Frontal cortex (tissue), 4 donors: ENCODE measurements at places on chromosomes 1 and 21. TPM values are rescaled to one million over a fixed set of nuclear protein-coding genes. Genes with fewer than 3 reads are reported as not detected.

DNA sequence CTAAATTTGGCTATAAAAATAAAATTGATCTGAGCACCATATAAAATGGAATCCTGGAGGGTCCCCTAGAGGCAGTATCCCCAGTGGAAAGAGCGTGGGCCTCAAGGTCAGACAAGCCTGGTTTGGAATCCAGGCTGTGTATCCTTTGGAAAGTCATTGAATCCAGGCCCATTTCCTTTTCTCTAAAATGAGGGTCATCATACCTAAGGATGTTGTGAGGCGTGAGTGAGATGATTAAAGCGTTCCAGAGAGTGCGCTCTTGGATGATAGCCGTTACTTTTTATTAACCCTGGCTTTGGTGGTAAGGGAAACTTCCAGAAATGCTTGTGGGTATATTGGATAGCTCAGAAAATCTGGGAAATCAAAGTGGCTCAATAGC is 683 bp upstream of the ZNF436 start:
- DNase-seq: no peak

DNA sequence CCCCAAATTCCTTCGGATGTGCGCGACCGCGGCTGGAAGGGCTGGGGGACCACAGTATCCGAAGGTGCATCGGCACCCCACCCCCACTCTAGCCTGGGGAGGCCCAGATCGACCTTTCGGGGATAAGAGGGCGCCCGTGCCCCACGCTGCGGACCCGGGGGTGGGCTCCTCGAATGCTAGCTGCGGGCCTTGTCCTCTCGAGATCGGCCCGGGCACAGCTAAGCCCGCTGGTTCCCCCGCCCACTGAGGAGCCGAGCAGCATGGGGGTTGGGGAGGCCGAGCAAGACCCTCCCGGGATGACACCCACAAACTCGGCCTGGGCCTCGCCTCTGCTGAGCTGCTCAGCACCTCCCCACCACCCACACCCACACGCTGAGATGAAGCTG is 653 bp upstream of the IFFO2 start:
- DNase-seq: no peak

GRCh38 chr1:89552471-89553081 is 27.9 kb downstream of the LRRC8B start:
- no peak for DNase-seq

- DNase-seq: no peak
Measured at GRCh38 chr1:51242546-51242945, 6.5 kb downstream of the RNF11 start.

DNA sequence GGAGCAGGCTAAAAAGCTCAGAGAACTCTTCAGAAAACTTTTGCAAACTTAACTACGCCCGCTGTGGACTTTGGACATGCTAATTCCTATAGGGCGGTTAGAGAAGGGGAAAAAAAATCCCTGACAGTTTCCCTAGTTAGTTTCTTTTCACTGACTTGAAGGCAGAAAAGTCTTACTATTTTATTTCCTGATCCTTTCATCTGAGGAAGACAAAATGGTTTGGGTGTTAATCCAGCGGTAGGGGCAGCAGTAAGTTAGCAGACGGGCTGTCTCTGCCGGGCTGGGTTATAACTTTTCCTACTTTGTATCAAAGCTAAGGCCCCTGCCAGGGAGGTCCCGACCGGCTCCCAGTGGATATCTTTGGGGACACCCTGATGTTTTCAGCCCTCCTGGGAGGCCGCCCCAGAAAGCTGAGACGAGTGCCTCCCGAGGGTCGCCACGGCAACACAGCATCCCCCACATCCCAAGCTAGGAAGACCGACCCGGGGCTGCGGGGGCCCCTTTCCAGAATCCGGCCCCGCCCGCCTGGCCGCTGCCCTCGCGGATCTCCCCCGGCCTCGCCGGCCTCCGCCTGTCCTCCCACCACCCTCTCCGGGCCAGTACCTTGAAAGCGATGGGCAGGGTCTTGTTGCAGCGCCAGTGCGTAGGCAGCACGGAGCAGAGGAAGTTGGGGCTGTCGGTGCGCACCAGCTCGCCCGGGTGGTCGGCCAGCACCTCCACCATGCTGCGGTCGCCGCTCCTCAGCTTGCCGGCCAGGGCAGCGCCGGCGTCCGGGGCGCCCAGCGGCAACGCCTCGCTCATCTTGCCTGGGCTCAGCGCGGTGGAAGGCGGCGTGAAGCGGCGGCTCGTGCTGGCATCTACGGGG is 162.6 kb downstream of the RUNX1 start:
- DNase-seq: no peak

DNA sequence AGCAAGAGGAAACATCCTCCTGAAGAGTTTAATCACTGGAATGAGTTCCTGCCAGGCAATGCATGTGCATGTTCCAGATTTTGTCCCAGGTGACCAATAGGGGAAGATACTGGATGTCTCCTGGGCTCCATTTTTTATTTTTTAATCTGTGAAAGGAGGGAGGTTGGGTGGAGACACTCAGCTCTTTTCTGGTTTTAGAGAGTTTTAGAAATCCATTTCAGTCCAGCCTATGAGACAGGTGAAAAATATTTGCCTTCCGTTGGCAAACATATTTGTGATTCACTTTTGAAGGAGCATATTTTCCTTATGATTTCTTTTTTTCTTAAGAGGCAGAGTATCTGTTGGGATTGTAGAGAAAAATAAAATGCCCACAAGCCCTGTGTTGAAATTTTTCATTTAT is 70.7 kb downstream of the ABCA4 start:
- DNase-seq: no peak

- no peak for DNase-seq
Measured at GRCh38 chr21:30306884-30307283, 13.2 kb downstream of the KRTAP26-1 start.

GRCh38 chr1:15885701-15886610 is 38.4 kb downstream of the SPEN start:
- peak; percentile 82 for DNase-seq

DNA sequence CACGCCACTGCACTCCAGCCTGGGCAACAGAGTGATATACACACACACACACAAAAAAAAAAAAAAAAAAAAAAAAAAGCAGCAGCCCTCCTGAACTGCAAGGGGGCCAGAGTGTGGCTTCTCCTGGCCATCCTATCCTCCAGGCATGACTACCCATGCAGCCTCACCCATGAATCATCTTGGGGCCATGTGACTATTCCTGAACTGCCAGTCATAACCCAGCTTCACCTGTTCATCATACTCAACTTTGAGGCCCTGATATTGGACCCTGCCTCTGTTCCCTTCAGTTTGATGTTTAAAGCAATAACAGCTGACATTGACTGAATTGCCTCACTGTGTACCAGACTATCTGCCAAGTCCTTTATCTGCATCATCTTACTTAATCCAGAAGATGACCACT is 2.8 kb upstream of the HPCAL4 start:
- no peak for DNase-seq

- DNase-seq: no peak
Measured at GRCh38 chr1:223343692-223344091, 20.3 kb downstream of the SUSD4 start.

- no peak for DNase-seq
Measured at GRCh38 chr1:214518361-214518760, 33.0 kb downstream of the PTPN14 start.

DNA sequence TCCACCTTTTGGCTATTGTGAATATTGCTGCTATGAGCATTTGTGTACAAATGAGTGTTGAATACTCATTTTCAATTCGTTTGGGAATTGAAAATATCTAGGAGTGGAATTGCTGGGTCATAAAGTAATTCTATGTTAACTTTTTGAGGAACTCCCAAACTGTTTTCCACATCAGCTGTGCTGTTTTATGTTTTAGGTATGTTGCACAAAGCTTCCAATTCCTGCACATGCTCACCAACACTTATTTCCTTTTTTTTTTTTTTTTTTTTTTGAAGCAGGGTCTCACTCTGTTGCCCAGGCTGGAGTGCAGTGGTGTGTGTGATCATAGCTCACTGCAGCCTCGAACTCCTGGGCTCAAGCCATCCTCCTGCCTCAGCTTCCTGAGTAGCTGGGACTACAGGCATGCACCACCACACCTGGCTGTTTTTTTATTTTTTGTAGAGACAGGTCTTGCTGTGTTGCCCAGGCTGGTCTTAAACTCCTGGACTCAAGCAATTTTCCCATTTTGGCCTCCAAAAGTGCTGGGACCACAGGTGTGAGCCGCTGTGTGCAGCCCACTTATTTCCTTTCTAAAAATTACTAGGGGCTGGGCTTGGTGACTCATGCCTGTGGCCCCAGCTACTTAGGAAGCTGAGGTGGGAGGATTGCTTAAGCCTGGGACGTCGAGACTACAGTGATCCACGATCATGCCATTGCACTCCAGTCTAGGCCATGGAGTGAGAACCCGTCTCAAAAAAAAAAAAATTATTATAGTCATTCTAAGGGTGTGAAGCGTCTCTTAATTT is 33.4 kb downstream of the TMCC2 start:
- no peak for DNase-seq

GRCh38 chr1:222266223-222267196 is 281.4 kb downstream of the HHIPL2 start:
- DNase-seq: no peak

- no peak for DNase-seq
Measured at GRCh38 chr1:209628618-209629299, 23.5 kb downstream of the LAMB3 start.

GRCh38 chr1:243323491-243323890 is 67.7 kb downstream of the SDCCAG8 start:
- no peak for DNase-seq

DNA sequence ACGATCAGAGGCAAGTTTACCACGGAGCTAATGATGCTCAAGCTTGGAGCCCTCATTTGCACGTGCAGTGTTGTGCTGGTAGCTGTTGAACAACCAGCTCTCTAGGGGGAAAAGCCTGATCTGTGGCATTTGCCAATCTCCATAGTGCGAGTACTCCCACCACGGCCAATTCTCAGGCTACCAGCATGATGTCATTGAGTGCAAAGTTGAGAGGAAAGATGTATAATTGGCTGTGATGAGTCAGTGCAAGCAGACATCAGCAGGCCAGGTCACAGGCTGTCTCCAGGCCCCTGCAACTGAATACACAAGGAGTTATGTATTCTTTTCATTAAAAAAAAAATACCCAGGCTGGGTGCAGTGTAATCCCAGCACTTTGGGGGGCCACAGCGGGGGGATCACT is 233.1 kb upstream of the VAMP3 start:
- DNase-seq: no peak

DNA sequence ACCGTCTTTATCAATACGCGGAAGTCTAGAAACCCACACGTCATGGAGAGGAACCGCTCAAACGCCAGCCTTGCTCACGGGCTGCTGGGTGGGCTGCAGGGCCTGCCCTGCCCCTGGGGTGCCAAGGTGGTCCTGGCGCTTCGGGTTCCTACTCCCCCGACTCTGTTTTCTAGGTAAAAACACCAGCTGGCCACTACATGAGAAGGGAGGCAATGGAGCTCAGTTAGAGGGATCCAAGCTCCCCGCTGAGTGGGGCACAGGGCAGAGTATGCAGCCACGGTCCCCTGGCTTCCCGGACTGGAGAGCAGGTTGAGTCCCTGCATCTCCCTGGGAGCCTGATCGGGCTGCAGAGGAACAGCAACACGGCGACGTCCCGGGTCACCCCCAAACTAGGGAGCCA is 41.2 kb upstream of the RIPK4 start:
- no peak for DNase-seq

DNA sequence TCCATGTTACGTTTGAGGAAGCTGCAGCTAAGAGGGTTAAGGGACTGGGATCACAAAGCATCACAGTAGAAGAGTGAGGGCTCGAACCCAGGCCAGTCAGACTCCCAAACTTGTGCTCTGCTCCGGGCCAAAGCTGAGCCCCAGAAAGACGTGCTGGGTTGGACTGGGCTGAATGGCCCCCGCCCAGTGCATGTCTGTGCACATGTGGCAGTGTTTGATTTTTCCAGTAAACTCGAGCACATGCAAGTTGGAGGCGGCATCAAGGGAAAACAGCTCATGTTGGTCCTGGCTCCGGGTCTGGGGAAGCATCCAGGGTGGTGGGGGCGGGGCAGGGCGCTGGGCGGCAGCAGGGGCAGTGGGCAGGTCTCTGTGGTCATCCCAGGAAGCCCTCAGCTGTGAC is 39.8 kb upstream of the WNT4 start:
- no peak for DNase-seq

GRCh38 chr21:36917471-36918158 is 48.9 kb downstream of the HLCS start:
- peak; percentile 35 for DNase-seq

DNA sequence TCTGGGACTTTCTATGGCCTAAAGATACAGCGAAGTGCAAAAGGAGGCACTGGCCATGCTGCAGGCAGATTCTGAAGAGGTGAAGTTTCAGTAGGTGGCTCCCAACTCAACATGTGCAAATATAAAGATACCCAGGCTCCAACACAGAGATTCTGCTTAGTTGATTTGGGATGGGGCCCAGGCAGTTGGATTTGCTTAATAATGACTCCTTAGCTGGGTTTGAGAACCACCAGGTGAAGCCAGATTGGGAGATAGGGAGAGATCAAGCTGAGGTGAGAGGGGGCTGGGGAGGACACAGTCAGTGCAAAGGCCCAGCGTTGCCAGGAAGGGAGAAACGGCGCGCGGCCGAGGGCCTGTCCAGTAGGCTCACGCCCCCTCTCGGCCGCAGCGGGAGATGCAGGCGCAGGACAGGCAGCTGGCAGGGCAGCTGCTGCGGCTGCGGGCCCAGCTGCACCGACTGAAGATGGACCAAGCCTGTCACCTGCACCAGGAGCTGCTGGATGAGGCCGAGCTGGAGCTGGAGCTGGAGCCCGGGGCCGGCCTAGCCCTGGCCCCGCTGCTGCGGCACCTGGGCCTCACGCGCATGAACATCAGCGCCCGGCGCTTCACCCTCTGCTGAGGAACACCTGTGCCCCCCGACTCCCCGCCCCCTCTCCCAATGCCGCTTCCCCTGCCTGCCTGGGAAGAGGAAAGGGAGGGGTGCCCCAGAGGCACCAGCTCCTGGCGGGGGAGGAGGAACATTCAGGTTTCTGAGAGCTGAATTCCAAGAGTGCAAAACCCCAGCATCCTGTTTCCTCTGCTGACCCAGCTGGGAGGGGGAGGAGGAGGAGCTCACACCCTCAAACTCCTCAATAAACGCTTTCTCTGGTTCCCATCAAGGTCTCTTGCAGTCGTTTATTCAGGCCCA is 1.2 kb downstream of the FAM167B start:
- DNase-seq: no peak

- DNase-seq: no peak
Measured at GRCh38 chr21:36115138-36115730, 19.6 kb upstream of the CBR3 start.

The RNU1-3 gene
- under 0.01 TPM for total RNA-seq

The SPAG17 gene
- total RNA-seq: 1.2 TPM

The SERPINC1 gene
- total RNA-seq: not detected

The SSBP3 gene
- total RNA-seq: 39.1 TPM

The P3R3URF gene
- total RNA-seq: not detected

The UBXN11 gene
- 4.1 TPM for total RNA-seq

The TDRD5 gene
- 2.9 TPM for total RNA-seq

The SLC26A9 gene
- total RNA-seq: not detected

The CDC42BPA gene
- 154 TPM for total RNA-seq

The ZNF648 gene
- under 0.01 TPM for total RNA-seq

The ACBD6 gene
- total RNA-seq: 57.1 TPM

The SLC30A2 gene
- not detected for total RNA-seq

The SEC16B gene
- not detected for total RNA-seq

The PTPN7 gene
- not detected for total RNA-seq

The LENEP gene
- 1.2 TPM for total RNA-seq

The AIM2 gene
- 22.8 TPM for total RNA-seq
